ENCODE measurements at places on chromosomes 12 and 14.

DNA sequence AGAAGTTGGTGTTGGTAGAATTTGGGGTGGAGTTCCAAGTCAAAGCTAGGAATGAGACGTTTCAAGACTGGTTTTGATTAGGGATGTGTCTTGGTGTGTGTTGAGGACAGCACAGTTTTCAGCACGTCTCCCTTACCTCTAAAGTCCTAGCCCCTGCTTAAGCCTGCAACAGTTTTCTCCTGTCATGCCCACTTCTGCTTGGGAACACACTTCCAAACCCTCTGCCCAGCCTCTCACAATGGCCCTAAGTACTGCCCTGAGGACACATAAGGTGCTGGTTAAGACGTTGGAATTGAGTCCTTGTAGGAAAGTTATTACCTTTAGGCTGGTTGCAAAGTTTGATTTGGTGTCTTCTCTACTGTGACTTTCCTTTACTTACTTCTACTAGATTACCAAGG is 710 bp upstream of the BMAL2 start:
- no peak for DNase-seq

- DNase-seq: peak; percentile 56
Measured at GRCh38 chr14:101017209-101017608, 113.7 kb upstream of the RTL1 start.

DNA sequence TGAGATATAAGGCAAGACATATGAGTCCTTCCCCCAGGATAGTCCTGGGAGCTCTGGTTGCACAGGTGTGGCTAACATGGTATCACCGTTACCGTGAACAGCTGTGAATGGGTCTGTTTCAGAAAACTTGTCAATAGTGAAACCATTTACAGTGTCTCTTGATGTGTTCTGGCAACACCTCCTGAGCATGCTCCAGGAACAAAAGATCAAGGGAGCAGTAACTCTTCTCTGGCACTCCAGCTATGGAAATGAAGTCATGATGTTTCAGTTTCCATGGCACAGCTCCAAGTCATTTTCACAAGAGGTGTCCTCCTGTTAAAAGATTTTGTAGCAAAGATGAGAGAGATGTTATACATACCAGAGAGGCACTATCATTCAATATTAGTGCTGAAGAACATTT is 253.7 kb downstream of the SNAPC1 start:
- DNase-seq: peak; percentile 77

DNA sequence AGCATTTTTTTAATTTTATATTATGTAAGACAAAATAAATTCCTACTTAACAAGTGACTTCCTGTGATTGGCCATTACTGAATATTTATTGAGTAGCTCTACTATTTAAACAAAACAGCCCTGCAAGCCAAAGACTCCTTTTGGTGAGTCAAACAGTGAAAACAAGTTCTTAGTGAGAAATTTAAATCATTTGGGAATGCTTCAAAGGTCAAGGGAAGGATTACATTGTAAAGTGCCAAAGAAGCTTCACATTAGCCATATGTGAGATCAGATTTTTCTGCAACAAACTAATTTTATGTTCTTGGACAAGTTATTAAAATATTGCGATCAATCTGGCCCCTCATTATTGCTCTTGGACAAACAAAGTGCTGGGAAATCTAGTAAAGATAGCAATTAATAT is 795.4 kb upstream of the MGAT4C start:
- peak; percentile 8 for DNase-seq

DNA sequence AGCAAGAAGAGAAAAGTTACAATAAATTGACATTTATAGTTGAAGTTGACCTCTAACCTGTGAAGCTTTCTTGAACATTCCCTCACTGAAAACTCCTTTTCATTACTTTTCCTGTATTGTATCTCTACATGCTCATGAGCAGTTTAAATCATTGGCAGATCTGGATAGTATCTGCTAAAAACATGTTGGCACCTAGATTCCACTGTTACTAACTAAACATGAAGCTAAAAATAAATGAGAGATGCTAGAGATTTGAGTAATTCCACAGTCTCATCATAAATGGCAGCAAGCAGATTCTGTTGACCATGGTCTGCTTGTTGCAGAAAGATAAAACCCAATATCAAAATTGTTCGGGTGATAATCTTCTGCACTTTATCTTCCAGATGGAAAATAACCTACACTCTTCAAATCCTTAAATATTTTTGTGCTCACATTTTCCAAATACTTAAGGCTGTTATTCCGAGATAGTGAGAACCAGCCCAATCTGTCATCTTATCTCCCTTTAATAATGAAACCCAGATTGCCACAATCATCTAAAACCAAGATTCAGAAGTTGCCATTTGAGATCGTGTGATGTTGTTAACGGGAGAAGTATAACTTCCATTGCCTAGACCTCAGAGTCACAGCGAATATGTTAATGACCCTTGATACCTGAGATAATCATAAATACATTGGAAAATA is 171.0 kb upstream of the DAAM1 start:
- DNase-seq: no peak

DNA sequence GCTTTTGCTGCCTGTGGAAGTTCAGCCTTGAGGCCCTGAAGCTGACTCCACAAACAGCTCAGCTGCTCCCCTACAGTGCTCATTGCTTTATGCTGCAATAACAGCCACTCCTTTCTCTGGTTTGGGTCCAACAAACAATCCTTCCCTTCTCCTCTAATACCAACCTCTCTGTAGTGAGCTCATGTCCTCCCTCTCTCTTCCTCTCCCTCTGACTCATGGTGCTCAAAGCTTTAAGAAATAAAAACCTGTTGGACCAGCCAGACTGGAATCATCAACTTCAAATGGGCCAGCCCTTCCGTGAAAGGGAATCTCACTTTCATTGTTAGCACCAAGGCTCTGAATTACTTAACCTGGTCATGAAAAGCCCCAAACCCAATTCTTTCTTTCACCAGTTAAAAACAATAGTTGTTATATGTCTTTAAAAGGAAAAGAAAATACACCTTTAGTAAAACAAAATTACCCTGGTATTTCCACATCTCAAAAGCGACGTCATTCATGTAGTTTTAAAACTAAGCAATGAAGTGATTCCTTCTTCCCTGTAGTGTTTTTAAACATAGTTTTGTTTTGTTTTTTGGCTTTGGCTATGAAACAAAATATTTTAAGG is 126.4 kb downstream of the DUSP6 start:
- peak; percentile 97 for DNase-seq

DNA sequence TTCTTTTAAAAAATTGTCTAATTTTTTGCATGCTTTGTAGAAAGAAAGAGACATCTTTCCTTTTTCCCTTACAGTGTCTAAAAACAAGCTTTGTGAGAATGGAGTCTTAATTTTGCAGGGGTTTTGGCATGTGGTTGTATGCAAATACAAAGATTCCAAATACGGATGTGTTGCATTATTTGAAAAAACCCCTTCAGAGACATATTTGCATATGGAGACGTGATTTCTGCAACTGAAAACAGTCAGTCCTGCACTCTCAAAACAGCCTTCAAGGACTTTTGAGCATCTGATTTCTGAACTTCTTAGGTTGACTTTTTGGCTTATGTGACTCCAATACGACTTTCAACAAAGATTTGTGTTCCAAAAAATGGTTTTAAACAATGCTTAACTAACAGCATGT is 7.8 kb downstream of the IRAK3 start:
- DNase-seq: peak; percentile 23

GRCh38 chr14:99633918-99634317 is 11.0 kb upstream of the HHIPL1 start:
- no peak for DNase-seq

DNA sequence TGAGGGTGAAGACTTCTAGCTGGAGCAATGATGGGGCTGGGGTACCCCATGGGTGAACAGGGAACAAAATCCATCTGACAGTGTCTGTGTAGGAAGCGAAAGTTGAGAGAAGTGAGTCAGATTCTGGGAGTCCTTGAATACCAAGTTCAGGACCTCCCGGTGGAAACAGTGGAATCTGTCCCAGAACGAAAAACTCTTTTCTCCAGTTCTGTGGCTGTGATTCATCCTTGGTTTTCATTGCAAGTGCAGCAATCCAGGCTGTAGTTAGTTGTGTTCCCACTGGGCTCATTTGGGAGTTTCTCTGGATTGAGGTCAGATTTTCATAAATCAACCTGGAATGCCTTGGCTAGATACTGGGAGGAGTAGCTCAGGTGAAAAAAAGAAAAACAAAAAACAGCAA is 120.7 kb downstream of the C12orf75 start:
- peak; percentile 76 for DNase-seq

DNA sequence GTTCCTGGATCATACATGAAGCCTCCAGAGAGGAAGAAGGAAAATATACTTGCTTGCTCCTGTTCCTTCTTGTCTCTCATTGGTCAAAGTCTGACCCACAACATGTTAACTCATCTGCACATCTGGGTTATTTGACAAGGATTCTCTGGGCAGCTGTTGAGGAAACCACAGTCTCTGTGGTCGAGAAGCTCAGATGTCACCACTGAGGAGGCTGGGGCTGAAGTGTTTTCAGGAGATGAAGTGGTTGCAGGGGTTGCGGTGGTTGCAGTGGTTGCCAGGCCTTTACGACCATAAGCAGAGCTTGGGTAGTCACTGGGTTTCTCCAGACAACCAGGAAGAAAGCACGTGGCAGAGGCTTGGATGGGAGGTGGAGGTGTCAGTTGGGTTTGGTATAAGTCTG is 265.0 kb upstream of the LRIG3 start:
- no peak for DNase-seq

GRCh38 chr14:65333943-65334687 is 78.4 kb upstream of the FUT8 start:
- peak; percentile 73 for DNase-seq

DNA sequence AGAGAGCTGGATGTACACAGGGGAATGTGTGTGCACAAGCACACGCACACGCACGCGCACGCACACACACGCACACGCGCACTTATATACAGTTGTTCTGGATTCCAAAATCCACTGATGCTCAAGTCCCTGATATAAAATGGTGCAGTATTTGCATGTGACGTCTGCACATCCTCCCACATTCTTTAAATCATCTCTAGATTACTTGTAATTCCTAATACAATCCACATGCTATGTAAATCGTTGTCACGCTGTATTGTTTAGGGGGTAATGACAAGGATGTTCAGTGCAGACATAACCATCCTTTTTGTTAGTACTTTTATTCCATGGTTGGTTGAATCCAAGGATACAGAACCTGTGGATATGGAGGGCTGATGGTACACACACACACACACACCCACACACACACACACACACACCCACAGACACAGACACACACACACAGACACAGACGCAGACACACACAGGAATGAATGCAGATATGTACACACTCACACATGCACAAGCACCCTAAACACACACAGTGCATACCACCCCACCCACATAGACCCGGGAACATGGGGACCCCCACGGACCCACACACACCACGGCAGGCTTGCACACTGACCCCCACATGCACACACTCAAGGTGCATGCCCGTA is 188.5 kb upstream of the PRMT8 start:
- no peak for DNase-seq

GRCh38 chr12:121866331-121866730 is 7.7 kb upstream of the HPD start:
- DNase-seq: no peak

- peak; percentile 3 for DNase-seq
Measured at GRCh38 chr14:36363704-36364103, 43.3 kb upstream of the MBIP start.

- DNase-seq: no peak
Measured at GRCh38 chr12:57641699-57642442, 8.9 kb upstream of the B4GALNT1 start.

- DNase-seq: no peak
Measured at GRCh38 chr14:101377069-101377468, 184.2 kb upstream of the DIO3 start.

GRCh38 chr12:47387994-47388393 is 308.2 kb upstream of the AMIGO2 start:
- no peak for DNase-seq

- DNase-seq: no peak
Measured at GRCh38 chr12:129903092-129903945, 506 bp downstream of the TMEM132D start.

DNA sequence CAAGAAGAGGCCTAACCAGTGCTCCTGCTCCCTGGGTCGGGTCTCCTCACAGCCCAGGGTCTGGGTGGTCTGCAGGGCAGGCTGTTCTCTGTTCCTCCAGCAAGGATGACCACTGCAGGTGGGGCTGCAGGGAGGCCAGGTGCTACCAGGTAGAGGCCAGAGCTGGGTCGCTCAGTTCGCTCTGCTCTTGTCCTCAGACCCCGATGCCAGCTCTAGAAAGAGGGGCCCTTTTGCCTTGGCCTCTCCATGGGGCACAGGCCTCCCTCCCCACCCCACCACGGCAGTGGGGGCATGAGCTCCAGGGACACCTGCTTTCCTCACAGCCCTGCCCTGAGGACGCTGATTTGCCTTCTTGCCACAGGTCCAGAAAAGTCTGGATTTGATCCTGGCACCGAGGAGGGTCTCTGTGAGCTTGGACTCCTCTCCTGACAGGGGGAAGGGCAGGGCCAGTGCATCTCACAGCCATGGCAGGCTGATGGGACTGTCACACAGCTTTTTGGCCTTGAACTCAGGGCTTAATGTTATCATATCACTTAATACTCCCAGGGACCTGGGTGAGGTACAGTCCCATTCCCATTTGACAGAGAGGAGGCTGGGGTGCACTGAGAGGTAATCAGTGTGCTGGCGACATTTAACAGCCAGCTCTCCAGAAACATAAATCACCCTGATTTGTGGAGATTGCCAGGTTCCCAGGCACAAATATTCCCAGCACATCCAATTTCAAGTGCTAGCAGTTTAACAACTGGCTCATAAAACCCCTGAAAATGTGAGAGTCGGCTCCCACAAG is 273.0 kb upstream of the SFSWAP start:
- no peak for DNase-seq

DNA sequence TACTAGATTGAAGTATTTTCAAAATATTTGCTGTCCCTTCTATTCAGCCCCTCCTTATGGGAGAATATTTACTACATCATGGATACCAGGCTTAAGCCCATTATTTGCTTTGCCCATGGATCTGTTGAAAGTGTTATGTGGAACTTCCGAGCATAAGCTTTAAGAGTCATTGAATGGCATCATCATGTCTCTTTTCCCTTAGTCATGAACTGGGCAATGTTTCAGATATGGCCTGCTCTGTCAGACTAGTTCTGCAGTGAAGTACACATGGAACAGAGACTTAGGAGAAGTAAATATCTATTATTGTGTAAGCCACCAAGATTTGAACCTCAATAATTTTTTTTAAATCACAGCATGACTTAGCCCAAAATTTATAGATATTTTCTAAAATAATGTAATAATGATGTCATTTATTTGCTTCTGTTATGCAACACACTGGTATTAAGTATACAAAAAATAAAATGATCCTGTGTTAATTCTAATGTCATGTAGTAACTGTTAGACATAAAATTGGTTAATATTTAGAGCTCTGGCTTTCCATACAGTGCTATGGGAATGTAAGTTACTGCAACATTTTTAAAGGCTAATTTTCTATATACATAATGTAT is 1097.3 kb downstream of the SLC16A7 start:
- peak; percentile 12 for DNase-seq

GRCh38 chr12:76226397-76226796 is 121.8 kb downstream of the BBS10 start:
- DNase-seq: peak; percentile 58

GRCh38 chr14:94598816-94599655 is 13.2 kb upstream of the SERPINA3 start:
- peak; percentile 99 for DNase-seq
